ENCODE measurements at places on chromosomes 6 and 20.

GRCh38 chr20:25247518-25247955 is 348 bp upstream of the PYGB start:
- peak; percentile 31 for DNase-seq

GRCh38 chr6:18004256-18004985 is 17.0 kb upstream of the KIF13A start:
- DNase-seq: no peak

- no peak for DNase-seq
Observed at GRCh38 chr20:2680046-2680445, 12.5 kb upstream of the EBF4 start.

GRCh38 chr20:8246153-8246552 is 114.1 kb downstream of the PLCB1 start:
- no peak for DNase-seq

DNA sequence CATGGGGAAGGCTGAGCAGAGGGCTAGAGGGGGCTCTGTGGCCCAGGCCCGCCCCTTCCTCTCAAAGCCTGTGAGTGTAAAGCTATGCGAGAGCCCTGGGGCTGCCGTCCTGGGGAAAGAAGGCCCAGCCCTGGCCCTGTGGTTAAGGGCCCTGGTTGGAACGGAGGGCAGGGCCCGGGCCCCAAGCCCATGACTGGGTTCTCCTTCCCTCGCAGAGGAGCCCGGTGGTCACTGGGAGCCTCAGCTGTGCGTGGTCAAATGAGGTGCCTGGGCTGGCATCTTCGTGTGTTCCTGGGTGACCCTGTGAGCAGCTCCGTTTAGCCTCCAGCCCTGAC is 56.0 kb downstream of the SMOC2 start:
- DNase-seq: no peak

Measured in muscle of arm (tissue), 14 donors.